ENCODE measurements at places on chromosomes 7 and 10. TPM values are rescaled to one million over a fixed set of nuclear protein-coding genes. Genes with fewer than 3 reads are reported as not detected.
A peak's percentile ranks its signal among the peaks of the same experiment; 100 is the strongest.

- no peak for DNase-seq
Observed at GRCh38 chr10:99895867-99896266, 113.4 kb downstream of the ABCC2 start.

GRCh38 chr7:18513343-18513742 is 17.8 kb downstream of the HDAC9 start:
- DNase-seq = no peak

DNA sequence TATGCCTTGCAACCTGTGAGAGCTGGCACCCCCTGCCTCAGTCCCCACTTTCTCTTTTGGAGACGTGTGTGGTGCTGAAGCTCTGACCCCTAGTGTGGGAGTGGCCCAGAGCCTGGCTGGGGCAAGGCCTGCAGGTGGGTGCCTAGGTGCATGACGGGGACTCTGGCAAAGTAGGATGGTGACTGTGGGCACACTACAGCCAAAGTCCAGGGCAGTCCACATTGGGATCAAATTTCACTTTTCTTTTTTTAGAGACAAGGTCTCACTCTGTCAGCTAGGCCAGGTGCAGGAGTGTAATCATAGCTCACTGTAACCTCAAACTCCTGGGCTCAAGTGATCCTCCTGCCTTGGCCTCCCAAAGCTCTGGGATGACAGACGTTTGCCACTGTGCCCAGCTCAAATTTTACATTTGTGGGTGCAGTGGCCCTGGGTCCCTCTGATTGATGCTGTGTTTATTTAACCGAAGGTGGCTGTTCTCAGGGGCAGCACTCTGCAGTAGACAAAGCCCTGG is 52.3 kb downstream of the NEURL1 start:
- DNase-seq = no peak

GRCh38 chr7:72053292-72053691 is 358.8 kb downstream of the CALN1 start:
- DNase-seq = no peak

DNA sequence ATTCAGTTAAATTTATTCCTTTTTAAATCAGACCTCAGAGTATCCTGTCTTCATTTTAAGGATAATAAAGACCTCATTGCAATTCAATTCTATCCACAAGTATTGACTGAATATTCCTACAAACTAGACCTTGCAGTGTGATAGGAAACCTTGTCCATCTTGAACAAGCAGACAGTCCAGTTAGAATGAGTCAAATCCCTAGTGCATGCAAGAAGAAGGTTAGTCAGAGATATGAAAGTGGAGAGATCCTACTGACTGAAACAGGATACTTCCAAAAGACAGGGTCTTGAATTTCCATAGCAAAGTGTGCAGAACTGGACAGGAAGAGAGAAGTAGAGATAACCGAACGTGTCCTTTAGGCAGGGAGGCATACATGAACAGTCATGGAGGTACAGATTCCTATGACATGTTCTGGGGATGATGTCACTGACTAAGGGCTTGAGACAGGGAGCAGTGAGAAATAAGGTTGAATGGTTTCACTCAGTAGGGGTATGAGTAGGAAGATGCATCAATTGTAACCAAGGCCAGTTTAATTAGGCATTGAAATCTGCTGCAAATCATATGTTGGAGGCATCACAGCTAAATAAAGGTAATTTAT is 45.2 kb downstream of the PPP1R3A start:
- no peak for DNase-seq

DNA sequence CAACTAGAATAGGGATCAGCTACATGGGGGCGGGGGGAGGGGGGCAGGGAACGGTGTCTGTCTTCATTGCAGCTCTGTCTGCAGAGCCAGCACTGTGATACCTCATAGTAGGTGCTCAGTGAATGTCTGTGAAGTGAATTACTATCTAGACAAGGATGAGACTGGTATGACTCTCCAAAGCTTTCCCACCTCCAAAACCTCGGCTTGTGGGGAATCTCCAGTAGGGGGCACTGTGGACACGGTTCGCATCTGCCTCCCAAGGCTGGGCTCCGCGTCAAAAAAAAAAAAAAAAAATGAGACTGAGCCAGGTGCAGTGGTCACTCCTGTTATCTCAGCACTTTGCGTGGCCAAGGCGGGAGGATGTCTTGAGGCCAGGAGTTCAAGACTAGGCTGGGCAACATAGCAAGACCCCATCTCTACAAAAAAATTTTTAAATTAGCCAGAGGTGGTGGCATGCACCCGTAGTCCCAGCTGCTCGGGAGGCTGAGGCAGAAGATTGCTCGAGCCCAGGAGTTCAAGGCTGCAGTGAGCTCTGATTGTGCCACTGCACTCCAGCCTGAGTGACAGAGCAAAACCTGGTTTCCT is 9.6 kb downstream of the TRIM56 start:
- no peak for DNase-seq

GRCh38 chr10:129760416-129760815 is 203.7 kb downstream of the EBF3 start:
- DNase-seq = no peak

- no peak for DNase-seq
Observed at GRCh38 chr10:87979847-87980246, 116.4 kb downstream of the PTEN start.

DNA sequence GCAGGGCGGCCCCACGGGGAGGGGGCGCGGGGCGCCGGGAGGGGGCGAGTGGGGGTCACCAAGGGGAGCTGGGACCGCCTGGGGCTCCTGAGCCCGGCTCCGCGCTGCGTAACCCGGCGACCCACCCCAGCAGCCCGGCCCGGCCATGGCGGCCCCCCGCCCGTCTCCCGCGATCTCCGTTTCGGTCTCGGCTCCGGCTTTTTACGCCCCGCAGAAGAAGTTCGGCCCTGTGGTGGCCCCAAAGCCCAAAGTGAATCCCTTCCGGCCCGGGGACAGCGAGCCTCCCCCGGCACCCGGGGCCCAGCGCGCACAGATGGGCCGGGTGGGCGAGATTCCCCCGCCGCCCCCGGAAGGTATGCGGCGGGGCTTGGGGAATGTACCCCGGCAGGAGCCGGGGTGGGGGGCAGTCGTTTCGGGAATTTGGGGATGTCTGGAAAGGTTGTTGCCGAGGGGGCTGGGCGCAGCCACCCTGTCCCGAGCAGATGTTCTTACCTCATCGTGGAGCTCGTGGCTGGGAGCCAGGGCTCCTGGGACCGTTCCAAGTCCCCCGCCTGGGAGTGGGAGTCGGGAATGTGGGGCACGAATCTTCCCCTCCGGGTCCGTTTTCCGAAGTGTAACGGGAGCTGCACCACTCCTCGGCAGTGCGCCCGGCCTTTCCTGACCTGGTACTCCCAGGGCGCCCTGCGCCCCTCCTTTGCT is 431 bp downstream of the ZYX start:
- peak; percentile 80 for DNase-seq

DNA sequence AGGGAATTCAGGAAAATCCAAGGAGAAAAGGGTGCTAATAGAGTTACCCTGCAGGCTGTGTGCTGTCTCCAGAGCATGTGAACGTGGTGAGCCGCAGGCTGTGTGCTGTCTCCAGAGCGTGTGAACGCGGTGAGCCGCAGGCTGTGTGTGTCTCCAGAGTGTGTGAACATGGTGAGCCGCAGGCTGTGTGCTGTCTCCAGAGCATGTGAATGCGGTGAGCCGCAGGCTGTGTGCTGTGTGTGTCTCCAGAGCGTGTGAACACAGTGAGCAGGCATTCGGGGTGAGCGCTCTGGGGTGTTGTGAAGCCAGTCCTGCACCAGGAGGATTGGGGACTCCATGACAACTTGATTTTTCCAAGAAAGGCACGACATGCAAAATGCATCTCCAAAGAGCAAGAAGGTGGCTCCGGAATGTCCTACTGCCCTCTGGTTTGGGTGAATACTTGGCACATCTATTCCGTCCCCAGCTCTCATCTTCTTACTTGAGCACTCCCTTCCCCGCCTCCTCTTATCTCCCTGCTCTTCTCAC is 407.9 kb upstream of the SHH start:
- no peak for DNase-seq

DNA sequence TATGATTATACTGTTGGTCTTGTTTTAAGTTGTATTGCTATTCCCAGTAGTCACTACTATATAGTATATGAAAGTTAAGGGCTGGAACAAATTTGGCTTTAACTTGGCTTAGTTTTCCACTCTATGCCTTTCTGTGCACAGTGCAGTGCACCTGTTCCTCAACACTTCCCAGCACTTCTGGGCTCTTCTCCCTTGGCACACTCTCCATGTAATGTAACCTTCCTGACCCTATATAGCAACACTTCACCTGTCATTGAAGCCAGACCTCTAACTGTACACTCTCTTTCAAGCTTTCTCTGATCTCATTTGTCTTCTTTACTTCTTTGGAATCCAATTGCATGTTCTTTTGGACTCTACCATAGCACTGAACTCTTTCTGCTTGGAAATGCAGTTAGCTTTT is 83.9 kb upstream of the SMIM30 start:
- no peak for DNase-seq

DNA sequence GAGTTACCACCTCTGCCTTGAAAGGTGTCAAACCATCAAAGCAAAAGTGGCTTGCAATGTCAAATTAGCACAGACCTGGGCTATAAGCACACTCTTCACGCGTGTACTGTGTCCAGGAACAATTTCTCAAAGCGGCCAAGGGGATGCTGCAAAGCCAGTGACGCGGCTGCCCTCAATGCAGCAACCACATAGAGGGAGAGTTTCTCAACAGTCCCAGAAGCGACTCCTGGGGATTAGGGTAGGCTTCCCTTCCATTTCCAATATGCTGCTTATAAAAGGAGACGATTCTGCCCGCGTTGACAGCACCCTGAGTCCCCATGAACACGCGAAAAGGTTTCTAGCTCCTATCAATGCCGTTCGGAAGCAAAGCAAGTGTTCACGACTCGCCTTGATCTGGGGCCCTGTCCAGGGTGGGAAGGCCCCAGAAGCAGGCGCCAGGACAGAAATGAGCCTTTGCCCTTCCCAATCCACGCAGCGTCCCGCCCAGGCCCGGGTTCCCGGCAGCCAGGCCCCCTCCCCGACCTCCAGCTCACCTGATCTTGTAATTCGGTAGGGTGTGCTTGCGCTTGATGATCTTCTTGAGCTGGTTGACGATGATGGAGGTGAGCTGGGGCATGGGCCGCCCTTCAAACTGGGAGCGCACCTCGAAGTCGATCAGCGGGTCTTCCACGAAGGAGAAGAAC is 1.3 kb downstream of the PDZD8 start:
- no peak for DNase-seq

Gene ABCC2
- total RNA-seq = 0.84 TPM

DNA sequence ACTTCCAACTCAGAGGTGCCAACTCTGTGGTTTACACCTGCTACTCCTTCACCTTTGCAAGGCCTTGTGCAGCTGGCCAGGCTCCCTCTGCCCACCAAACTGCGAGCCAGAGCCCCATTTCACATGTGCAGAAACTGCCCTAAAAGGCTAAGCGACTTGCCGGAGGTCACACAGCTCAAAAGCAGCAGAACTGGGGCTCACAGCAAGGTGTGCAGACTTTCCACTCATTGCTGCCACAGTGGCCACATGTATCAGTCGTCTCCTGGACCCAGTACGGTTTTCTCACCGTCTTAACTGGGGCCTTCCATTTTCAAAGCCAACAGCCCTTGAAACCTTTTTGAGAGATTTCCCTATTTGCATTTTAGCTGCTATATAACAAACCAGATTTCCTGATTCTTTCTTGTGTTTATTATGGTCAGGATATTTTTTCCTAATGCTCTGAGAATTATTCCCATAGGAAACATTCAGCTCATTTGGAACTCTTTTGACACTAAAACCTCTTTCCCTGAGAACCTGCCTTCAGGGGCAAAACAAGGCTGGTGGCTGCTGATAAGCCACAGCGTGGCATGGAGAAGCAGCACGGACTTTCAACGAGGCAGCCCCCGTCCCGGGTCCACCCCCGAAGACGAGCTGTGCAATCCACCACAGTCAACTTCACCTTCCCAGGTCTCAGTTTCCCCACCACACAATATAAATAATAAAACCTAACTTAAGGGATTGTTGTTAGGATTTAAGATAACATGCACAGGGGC is 29.9 kb downstream of the SORBS1 start:
- no peak for DNase-seq

- DNase-seq = no peak
Observed at GRCh38 chr10:52256832-52257691, 57.0 kb upstream of the DKK1 start.

- no peak for DNase-seq
Observed at GRCh38 chr7:117737926-117738325, 135.3 kb downstream of the CTTNBP2 start.

GRCh38 chr10:133453516-133454203 is at the start of gene SCART1:
TSS of gene SCART1 (plus strand) at chr10:133453945. CDS start at chr10:133453998, 53 bp downstream.
- no peak for DNase-seq

All from omental fat pad (tissue), 4 donors.